Neural crest cell (in vitro differentiated cells): ENCODE measurements at places on chromosomes 3 and 15. TPM values are rescaled to one million over a fixed set of nuclear protein-coding genes. Genes with fewer than 3 reads are reported as not detected.

DNA sequence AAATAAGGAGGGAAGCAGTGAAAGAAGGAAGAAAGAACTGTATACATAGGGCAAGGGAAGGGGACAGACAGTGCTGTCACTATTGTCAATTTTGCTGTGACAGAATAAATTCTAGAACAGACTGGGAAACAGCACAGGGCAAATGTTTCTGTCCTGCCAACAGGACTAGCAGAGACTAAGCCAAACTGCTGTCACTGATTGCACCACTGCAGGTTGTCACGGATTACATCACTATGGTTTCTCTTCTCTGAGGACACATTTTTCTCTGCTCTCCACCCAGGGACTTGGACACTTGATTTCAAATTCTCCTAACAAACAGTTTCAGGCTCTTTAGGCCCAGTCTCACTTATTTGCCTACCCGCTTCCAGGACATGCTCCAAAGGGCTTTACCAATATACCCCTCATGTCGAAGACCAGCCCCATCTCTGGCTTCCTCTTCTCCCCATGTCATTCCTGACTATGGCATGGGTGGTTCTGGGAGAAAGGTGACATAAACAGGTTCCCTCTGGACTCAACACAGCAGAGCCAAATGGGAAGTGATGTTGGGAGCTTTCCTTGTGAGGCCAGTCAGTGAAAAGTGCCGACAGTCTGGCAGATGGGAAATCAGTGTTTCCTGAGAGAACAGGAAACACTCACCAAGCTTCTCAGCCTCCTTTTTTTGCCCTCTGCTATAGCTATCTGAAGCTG lies 70.2 kb upstream of the ST3GAL6 start:
- no peak overlapping the region for H3K4me3 ChIP-seq
- no peaks in the 10 kb centered on the region for H3K27me3 ChIP-seq
- H3K27ac ChIP-seq: no peak overlapping the region
- no peaks in the 10 kb centered on the region for H3K36me3 ChIP-seq
- no peaks in the 10 kb centered on the region for H3K4me1 ChIP-seq

DNA sequence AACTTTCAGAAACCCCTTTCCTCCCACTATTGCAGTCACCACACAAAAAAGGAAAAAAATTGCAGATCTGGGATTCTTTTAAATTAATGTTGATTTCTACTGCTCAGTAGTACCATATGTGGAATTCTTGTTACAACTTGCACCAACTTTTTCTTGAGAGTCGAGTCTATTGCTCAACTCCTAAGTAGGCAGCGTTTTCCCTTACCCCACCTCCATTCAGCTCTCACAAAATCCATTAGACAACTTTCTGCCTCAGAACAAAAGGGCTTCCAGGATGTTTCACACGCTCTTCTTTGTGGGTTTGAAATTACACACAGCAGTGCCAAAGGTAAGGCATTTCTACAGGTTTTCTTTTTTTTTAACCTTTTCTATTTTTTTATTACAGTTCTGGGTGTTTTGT lies 179.5 kb downstream of the ANXA2 start:
- H3K4me3 ChIP-seq: no peak overlapping the region
- no peaks in the 10 kb centered on the region for H3K36me3 ChIP-seq
- H3K27me3 ChIP-seq: no peaks in the 10 kb centered on the region
- H3K4me1 ChIP-seq: peaks cover 6% of the 10 kb centered on the region

Gene ZDHHC23
- total RNA-seq: 0.28 and 0.34 TPM in 2 replicates

DNA sequence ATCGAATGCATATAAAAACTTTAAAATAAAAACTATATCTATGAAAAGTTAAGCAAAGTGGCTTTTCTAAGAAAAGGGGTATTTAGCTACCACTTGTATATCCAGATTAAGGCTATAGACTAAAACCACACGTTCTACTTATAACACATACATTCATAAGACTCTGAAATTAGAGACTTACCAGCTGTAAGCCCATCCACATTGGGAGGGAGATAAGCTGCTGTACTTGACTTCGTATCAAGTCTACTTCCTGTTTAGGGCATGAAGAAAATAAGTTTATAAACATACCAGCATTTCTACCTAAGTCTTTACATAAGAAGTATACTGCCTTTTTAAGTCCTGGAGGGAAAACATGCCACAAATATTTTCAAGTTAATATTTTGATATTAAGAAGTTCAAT lies 27.7 kb downstream of the AQR start:
- peaks cover 7% of the 10 kb centered on the region for H3K36me3 ChIP-seq
- no peaks in the 10 kb centered on the region for H3K4me1 ChIP-seq
- no peak overlapping the region for H3K27ac ChIP-seq
- H3K4me3 ChIP-seq: no peak overlapping the region
- DNase-seq: no peak
- H3K27me3 ChIP-seq: no peaks in the 10 kb centered on the region

Gene CDHR4
- total RNA-seq: 0.12 and 0.16 TPM in 2 replicates

GRCh38 chr3:172853921-172854666 lies 103.6 kb downstream of the ECT2 start:
- H3K27me3 ChIP-seq: no peaks in the 10 kb centered on the region
- no peaks in the 10 kb centered on the region for H3K36me3 ChIP-seq
- H3K4me3 ChIP-seq: no peak overlapping the region
- H3K4me1 ChIP-seq: peaks cover 10% of the 10 kb centered on the region

- H3K36me3 ChIP-seq: peaks cover 20% of the 10 kb centered on the region
- H3K27me3 ChIP-seq: no peaks in the 10 kb centered on the region
- no peak overlapping the region for H3K27ac ChIP-seq
Observed at GRCh38 chr3:63918321-63918720, 6.1 kb upstream of the SCAANT1 start.

GRCh38 chr3:159669766-159670165 lies 318.9 kb upstream of the IL12A start:
- no peak overlapping the region for H3K4me3 ChIP-seq
- H3K36me3 ChIP-seq: no peaks in the 10 kb centered on the region
- H3K27me3 ChIP-seq: no peaks in the 10 kb centered on the region
- DNase-seq: no peak

DNA sequence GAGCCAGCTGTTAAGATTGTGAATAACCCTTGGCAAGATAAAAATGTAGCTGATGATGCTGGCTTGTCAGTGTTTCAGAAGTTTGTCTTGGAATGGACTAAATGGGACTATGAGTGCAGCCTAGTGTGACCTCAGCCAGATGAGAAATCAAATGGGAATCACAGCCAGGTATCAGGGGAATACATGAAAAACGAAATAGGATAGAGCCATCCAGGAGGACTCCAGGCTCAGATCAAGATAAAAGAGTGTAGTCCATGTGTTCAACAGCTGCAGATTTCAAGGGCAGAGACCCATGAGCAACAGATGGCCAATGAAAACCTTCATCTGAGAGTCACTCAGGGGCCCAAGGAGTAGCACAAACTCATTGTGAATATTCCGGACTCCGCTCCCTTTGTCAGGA lies 1080.9 kb upstream of the CADM2 start:
- H3K4me1 ChIP-seq: no peaks in the 10 kb centered on the region
- H3K36me3 ChIP-seq: no peaks in the 10 kb centered on the region
- H3K4me3 ChIP-seq: no peak overlapping the region
- DNase-seq: no peak
- no peaks in the 10 kb centered on the region for H3K27me3 ChIP-seq
- H3K27ac ChIP-seq: no peak overlapping the region

- H3K4me1 ChIP-seq: peaks cover 86% of the 10 kb centered on the region
- peak overlapping the region; percentile 56 for H3K4me3 ChIP-seq
- DNase-seq: no peak
- H3K36me3 ChIP-seq: no peaks in the 10 kb centered on the region
Observed at GRCh38 chr15:40088929-40089755, 19.5 kb downstream of the BMF start.
